ENCODE measurements at places on chromosomes 12 and 14.

DNA sequence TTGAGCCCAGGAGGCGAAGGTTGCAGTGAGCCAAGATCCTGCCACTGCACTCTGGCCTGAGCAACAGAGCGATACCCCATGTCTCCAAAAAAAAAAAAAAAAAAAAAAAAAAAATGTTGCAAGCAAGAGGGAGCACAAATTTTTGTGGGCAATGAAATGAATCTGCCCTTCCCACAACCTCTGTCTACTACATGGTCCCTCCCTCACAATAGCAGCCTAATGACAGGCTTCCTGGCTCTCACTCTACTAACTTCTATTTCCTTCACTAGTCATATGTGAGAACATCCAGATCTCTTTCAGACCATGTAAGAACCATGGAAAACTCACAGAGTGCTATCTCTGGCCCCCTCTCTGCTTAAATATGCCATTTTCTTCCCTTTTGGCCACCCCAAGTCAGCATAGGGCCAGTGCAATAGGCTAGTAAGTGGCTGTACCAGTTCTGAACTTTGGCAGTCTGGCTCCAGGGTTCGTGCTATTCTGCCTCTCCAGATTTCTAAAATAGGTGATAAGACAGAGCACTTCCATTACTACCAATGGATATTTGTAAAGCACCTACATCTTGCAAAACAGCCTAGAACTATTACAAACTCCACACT lies 7.1 kb downstream of the OSBPL8 start:
- DNase-seq, result no peak

DNA sequence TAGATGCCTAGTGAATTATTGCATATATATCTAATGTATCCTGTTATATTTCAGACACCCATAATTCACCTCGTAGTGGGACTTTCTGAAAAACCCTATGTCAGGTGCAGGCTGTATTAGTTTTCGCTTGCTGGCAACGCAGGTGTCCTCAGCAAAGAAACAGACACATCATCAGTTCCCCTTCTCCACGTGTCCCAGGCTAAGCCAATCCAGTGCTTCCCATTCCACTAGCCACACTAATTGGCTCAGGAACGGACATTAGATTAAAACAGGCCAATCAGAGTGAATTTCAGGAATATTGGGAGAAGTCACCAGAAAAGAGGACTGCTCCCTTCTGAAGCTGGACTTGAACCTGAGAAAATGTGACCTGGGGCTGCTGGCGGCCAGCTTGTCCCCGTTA lies 151.3 kb downstream of the PTPN11 start:
- no peak for DNase-seq

GRCh38 chr14:95322651-95323050 lies 2.9 kb upstream of the CLMN start:
- no peak for DNase-seq

DNA sequence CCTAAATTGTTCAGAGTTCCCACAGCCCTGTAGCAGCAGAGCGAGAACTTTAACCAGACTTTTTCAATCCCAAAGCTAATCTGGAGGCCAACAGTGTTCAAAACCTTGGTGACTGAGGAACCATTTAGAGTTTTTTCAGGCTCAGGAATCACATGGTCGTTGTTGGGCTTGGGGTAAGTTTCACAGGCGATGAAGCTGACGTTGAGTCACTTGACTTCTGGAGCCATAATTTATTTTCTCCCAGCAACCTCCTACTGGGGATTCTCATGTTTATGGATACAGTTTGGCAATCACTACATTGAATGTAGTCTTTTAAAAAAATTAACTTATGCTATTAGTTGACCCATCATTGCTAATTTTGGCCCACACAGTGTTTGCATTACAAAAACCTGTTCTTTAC lies 34.5 kb downstream of the SSPN start:
- DNase-seq, result no peak

- DNase-seq, result no peak
Measured at GRCh38 chr14:91956616-91957015, 9.1 kb upstream of the FBLN5 start.

Data from eye (tissue), 1 donor.